Activated CD4-positive, alpha-beta T cell treated with anti-CD3 and anti-CD28 coated beads, Interleukin-2, amount 10 ng/mL, durations not matched to agents 7 days and 5 days (primary cell): ENCODE measurements at places on chromosomes 7 and 10. TPM values are rescaled to one million over a fixed set of nuclear protein-coding genes. Genes with fewer than 3 reads are reported as not detected.

The STEAP4 gene
- total RNA-seq, result not detected

The MSS51 gene
- 3.4 TPM for total RNA-seq

The FAM25G gene
- not detected for total RNA-seq

The ZNF273 gene
- total RNA-seq, result 9.7 TPM

DNA sequence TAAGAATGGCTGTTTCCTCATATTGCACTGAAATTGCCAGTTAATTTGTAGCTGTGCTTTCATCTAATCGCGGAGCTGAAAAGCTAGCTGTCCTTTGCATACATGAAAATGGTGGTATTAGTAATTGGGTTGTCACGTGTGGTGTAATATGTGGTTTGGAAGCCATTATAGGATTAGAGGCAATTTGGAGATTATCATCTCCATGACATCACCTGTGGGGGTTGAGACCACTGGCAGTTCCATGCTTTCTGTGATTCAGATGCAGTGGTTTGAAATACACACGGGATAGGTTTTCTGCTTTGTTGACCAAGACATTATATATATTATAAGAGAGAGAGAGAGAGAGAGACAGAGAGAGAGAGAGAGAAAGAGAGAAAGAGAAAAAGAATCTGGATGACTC, 180.8 kb downstream of the RAB11FIP2 start:
- H3K36me3 ChIP-seq, result no peaks in the 10 kb centered on the region
- peaks cover 7% of the 10 kb centered on the region for H3K27me3 ChIP-seq
- no peaks in the 10 kb centered on the region for H3K4me1 ChIP-seq
- no peak for DNase-seq
- no peak overlapping the region for H3K4me3 ChIP-seq
